Fibroblast of skin of left biceps (primary cell): ENCODE measurements at places on chromosomes 1 and 21.
A peak's percentile ranks its signal among the peaks of the same experiment; 100 is the strongest.

GRCh38 chr1:209335178-209335577 is 248.3 kb upstream of the CAMK1G start:
- DNase-seq: no peak

- no peak for DNase-seq
Measured at GRCh38 chr21:34504595-34504994, 7.4 kb downstream of the KCNE1 start.

GRCh38 chr1:180265201-180265600 is 35.1 kb downstream of the LHX4 start:
- DNase-seq: no peak

GRCh38 chr21:42310411-42311001 is 4.7 kb downstream of the TFF3 start:
- DNase-seq: no peak

GRCh38 chr1:32898958-32899357 is 2.2 kb downstream of the TMEM54 start:
- DNase-seq: no peak

- no peak for DNase-seq
Measured at GRCh38 chr1:227869279-227869842, 53.9 kb downstream of the PRSS38 start.

- DNase-seq: no peak
Measured at GRCh38 chr1:157992833-157993146, 655 bp upstream of the KIRREL1 start.

- no peak for DNase-seq
Measured at GRCh38 chr1:202255343-202255742, 61.7 kb downstream of the LGR6 start.

GRCh38 chr1:192604979-192605620 is 29.5 kb downstream of the RGS1 start:
- DNase-seq: no peak

- no peak for DNase-seq
Measured at GRCh38 chr1:64675718-64676345, 69.0 kb upstream of the RAVER2 start.

DNA sequence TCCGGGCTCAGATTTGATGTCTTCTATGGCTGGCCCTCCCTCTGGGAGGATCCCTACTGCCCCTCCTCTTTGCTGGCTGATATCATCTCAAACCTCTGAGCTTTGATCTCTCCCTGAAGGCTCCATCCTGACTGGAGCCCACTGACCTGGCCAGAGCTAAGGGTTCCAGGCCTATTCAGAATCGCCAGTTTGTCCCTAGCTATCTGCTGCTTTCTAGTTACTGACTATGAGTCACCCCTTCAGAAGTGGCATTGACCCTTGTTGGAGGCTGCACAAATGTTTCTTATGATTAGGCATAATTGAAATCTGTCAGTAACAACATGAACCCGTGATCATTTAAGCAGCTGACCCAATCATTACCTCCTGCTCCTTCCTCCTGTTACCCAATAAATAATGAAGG is 87.1 kb downstream of the ABCA4 start:
- no peak for DNase-seq

- no peak for DNase-seq
Measured at GRCh38 chr1:172497230-172497629, 35.7 kb upstream of the SUCO start.

DNA sequence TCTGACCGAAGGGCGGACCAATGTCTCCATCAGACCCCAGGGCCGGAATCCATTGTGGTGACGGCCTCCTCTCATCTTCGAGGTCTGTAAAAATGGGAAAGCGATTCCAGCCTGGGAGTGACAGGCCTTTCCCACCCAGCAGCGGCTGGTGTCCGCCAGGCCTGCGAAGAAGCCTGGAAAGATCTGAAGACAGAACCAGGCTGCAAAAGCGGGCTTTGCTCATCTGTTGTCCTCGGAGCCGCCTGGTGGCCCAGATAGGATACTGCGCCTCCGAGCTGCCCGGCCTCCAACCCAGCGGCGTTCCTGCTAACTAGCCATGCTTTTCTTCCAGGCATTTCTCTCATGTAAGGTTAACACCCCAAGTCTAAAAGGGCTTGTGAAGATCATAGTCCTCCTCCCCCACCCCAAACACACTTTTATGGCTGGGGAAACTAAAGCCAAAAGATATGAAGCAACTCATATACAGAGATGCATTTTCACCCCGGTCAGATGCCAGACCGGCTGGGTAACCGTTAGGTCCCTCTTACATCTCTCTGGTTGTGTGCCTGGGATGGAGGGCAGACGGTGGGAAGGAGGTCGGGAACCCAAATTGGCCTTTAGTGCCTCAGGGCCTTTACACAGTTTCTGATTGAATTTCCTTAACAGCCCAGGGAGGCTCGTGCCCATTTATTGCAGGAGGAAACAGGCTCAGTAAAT is 1.9 kb upstream of the DHRS3 start:
- peak; percentile 71 for DNase-seq

DNA sequence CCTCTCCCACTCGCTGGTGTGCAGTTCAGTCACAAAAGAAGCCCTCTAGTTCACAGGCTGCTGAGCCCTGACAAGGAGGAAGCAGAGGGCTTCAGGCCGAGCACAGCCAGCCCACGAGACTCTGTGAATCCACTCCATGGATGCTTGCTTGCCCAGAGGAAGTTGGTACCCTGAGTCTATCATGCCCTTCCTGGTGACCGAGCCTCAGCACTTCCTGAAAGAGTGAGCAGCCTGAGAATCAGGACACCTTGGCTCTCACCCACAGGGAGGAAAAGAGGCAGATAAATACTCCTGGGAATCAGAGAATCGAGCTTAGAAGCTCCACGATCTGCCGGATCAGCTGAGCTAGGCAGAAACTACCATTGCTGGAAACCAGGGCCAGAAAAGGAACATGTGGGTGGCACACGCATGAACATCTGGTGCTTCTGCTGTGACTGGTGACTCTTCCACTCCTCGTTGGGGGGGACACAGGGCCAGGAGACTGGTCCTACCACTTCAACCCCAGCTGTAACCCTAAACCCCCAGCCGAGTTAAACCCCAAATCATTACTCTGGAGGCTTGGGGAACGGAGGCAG is 376.3 kb upstream of the CAMK1G start:
- no peak for DNase-seq

DNA sequence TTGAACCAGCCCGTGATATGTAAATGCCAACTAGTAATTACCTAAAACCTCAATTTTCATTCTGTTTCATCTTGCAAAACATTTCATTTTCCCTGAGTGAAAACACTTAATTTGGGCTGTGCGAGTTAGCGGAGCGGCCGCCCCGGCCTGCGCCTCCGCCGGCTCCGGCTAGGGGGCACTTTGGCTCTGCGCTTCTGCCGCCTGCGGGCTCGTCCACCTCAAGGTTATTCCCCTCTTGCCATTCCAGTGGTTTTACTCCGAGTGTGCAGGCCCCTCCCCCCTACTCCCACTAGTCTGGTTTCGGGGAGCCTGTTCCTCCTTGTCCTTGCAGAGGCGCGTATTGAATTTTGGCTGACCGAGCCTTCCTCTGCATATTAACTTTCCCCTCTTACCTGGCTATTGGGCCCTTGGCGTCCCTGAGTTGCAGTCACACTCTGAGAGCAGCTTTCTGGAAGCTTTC is 55.6 kb downstream of the PEX14 start:
- DNase-seq: no peak

DNA sequence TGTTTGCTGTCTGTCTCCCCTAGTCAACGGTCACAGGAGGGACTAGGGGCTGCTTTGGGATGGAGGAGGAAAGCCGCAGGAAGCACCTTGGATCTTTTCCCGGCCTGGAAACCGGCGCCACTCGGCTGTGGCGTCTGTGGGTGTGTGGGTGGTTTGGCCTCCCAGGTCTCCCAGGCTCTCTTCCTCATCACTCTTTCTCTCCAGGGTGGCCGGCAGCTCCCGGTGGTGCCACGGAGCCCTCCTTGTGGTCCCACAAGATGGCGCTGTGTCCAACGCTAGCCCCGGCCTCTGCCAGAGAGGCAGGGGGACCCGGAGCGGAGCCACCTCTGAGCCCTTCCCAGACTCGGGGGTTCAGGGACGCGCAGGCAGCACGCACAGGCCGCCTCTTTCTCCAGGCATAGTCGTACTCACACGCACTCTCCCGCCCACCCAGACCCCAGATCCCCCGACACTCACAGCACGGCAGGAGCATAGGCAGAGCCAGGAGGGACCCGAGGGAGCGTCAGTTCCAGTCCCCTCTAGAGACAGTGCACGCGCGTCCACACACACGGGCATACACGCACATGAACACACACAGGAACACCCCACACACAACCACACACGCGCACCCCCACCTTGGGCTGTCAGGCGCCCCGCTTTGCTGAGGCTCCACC is 31.2 kb downstream of the CDCP2 start:
- peak; percentile 39 for DNase-seq

GRCh38 chr1:67582625-67583461 is 102.2 kb upstream of the GADD45A start:
- no peak for DNase-seq

GRCh38 chr1:156676114-156676819 is 940 bp downstream of the NES start:
- no peak for DNase-seq

- DNase-seq: no peak
Measured at GRCh38 chr21:28696844-28697410, 295.8 kb downstream of the LTN1 start.

DNA sequence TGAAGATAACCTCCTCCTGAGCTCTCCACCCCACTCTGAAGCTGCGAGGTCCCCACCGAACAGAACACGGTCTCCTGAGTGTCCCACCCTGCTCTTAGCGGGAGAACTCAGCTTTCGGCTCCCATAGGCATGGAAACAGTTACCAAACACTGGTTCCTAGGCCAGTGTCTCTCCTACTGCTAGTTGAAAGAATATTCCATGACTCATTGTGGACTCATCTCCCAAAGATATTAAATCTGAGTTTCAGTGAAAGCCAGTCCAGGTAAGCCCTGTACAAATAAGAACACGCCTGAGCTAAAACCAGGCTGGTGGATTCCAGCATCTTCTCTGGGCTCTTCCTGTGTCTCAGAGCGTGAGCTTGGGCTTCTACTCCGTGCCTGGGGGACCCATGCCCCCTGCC is 107.5 kb upstream of the CLDN14 start:
- no peak for DNase-seq

- peak; percentile 40 for DNase-seq
Measured at GRCh38 chr1:233281711-233282581, 13.6 kb downstream of the PCNX2 start.

- DNase-seq: no peak
Measured at GRCh38 chr1:44453798-44454349, 48.8 kb downstream of the RNF220 start.

DNA sequence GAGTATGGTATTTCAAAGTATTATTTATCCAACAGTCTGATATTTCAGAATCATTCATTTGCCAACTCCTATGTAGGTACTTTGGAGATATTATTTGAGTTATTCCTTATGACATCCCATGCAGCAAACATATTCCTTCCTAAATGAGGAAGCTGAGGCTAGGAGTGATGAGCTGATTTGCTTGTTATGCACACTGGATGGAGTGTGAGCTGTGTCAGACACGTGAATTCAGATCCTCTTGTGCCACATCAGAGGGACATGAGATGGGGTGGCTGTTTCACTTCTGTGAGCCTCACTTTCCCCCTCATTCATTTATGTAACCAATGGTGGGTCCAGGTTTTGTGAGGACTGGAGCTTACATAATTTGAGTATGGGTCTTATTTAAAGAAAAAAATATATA is 215.9 kb downstream of the DISC1 start:
- DNase-seq: no peak

- no peak for DNase-seq
Measured at GRCh38 chr1:22810378-22810777, 99.7 kb downstream of the EPHB2 start.

DNA sequence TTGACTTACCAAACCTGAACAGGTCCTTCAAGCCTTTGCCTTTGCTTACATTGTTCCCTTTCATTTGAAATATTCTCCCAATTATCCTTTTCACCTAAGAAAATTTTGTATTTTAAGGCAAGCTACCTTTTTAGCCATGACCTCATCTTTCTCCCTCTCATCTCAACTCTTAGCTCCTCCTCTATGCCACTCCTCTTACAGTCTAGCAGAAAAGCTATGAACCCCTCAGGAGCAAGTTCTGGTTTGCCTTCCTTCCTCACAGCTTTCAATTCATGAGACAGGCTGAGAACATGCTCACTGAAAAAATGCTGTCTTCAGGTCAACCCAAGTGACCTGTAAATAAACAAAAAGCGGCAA is 8.3 kb upstream of the MUTYH start:
- DNase-seq: no peak

- DNase-seq: no peak
Measured at GRCh38 chr21:40404396-40404800, 442.6 kb downstream of the DSCAM start.

DNA sequence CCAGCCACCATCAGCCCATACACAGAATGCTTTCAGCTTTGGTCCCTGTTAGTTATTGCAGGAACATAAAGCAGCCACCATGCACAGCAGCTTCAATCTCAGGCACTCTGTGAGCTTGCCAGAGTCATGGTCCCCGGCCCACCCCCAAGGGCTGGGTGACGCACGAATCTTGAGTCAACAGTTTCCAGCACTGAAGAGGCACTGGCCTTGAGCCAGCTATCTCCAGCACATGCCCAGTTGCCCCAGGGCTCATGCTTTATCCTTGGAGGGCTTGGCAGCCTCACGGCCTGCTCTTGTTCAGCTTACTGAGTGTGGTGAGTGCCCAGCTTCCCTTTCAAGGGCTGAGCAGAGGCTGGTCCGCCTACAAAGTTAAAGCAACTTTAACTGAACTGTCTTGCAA is 200.7 kb upstream of the RAB4A start:
- peak; percentile 9 for DNase-seq

DNA sequence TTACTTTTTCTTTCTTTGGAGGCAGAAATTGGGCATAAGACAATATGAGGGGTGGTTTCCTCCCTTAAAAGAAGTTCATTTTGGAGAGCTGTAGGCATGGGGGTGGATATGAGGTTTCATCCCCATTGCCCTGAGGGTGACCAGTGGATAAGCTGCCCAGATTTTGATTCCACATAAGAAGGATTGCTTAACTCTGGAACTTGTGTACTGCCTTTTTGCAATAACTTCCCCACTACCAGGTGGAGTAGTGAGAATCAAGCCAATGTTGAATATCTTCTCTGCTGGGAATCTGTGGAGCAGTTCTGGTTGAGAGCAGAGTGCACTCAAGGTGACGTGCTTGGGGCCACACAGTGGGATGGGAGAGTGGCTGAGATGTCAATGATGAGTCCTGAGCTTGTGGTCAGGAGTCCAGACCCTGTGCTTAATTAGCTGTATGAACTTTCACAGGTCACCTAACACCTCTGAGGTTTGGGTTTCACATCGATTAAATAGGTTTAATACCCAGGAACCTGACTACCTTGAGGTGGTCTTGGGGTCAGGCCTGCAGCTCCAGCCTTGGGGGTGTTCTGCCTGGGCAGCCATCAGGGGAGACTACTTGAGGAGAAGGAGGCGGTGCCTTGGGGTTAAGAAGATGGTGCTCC is 152.9 kb downstream of the FCRL5 start:
- no peak for DNase-seq
